Testis (tissue), 5 donors: ENCODE measurements at places on chromosomes 5 and 9. TPM values are rescaled to one million over a fixed set of nuclear protein-coding genes. Genes with fewer than 3 reads are reported as not detected.
A peak's percentile ranks its signal among the peaks of the same experiment; 100 is the strongest.

DNA sequence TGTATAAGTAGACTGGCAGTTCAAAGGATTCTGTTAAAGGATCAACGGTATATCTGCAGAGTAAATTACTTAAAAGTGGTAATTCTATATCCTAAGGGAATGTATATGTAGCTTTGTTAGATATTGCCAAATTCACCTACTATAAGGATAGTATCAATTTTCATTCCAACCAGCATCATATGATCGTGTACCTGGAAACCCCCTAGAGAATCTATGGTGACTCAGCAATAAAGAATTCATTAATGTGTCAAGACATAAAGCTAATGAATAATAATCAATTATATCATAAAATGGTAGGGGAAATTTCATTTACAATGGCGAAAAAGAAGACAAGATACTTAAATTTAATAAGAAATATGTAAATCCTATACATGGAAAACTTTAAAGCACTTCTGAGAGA is 234.1 kb upstream of the ACTBL2 start:
- H3K27ac ChIP-seq, result no peak overlapping the region
- H3K27me3 ChIP-seq, result no peaks in the 10 kb centered on the region
- no peak overlapping the region for H3K4me3 ChIP-seq
- H3K4me1 ChIP-seq, result no peaks in the 10 kb centered on the region
- no peaks in the 10 kb centered on the region for H3K36me3 ChIP-seq

Gene LCN15
- not detected for total RNA-seq

GRCh38 chr9:134144801-134145200 is 8.9 kb downstream of the WDR5 start:
- H3K4me1 ChIP-seq, result no peaks in the 10 kb centered on the region
- no peaks in the 10 kb centered on the region for H3K27me3 ChIP-seq
- no peaks in the 10 kb centered on the region for H3K36me3 ChIP-seq
- no peak overlapping the region for H3K27ac ChIP-seq
- no peak overlapping the region for H3K4me3 ChIP-seq

- no peak overlapping the region for H3K27ac ChIP-seq
- H3K4me3 ChIP-seq, result no peak overlapping the region
- H3K36me3 ChIP-seq, result no peaks in the 10 kb centered on the region
- DNase-seq, result no peak
These were observed 119.7 kb upstream of the NIPBL start for GRCh38 chr5:36756848-36757247.

Gene LCN10
- 8.3 TPM for total RNA-seq

- no peaks in the 10 kb centered on the region for H3K27me3 ChIP-seq
- H3K4me3 ChIP-seq, result no peak overlapping the region
- no peaks in the 10 kb centered on the region for H3K4me1 ChIP-seq
- DNase-seq, result no peak
- H3K36me3 ChIP-seq, result no peaks in the 10 kb centered on the region
- no peak overlapping the region for H3K27ac ChIP-seq
These were observed 50.5 kb upstream of the RFX3 start for GRCh38 chr9:3576328-3576727.

Gene NR6A1
- total RNA-seq, result 92.1 TPM

DNA sequence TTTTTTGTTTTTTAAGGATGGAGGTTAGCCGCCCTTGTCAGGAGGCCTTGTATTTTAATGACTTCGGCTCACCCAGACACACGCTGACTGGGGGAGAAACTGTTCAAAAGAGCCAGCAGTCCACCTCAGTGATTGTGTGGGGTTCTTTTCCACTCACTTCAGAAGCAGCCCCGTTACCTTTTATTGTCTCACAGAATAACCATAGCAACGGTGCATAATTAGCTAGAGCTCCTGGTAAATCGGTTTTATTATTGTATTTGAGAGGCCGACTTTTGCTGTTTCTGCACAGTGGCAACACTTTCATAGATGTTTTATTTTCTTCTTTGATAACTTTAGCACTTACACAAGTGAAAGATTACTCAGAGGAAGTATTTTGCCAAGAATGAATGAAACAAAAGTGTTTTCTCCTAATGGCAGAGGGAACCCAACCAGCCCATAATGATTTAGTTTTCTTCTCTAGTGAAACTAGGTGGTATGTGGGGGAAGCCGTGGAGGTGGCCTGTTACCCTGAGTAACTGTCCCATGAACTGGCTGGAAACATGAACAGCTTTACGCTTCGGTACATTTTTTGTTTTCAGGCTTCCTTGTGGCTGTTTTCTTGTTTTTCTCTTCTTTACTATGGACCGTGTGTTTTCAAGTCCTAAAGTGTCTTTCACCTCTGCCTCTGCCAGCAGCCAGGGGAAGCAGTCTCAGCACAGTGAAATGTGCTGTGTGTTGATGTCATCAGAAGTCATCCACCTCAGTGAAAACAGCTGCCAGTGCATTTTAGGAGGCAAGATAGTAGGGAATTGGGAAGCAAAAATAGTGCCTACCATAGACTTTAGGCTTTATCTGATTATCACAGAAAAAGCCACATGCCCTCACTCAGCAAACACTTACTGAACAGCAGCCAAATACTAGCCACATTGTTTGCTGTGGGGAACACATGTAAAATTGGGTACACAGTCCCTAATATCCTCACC is 414.7 kb downstream of the KDM4C start:
- H3K27ac ChIP-seq, result peak overlapping the region; percentile 8
- no peaks in the 10 kb centered on the region for H3K36me3 ChIP-seq
- H3K27me3 ChIP-seq, result no peaks in the 10 kb centered on the region
- no peak overlapping the region for H3K4me3 ChIP-seq
- DNase-seq, result no peak
- no peaks in the 10 kb centered on the region for H3K4me1 ChIP-seq

GRCh38 chr9:100581661-100582060 is 3.8 kb downstream of the CAVIN4 start:
- H3K4me3 ChIP-seq, result no peak overlapping the region
- no peaks in the 10 kb centered on the region for H3K27me3 ChIP-seq
- H3K36me3 ChIP-seq, result no peaks in the 10 kb centered on the region
- no peak overlapping the region for H3K27ac ChIP-seq

GRCh38 chr9:18776836-18777820 is 255.9 kb downstream of the SAXO1 start:
- H3K27ac ChIP-seq, result no peak overlapping the region
- H3K36me3 ChIP-seq, result no peaks in the 10 kb centered on the region
- H3K4me3 ChIP-seq, result peak overlapping the region; percentile 34

Gene WNK2
- 50.5 TPM for total RNA-seq

GRCh38 chr9:1320607-1321195 is 270.5 kb downstream of the DMRT2 start:
- H3K27me3 ChIP-seq, result no peaks in the 10 kb centered on the region
- H3K4me3 ChIP-seq, result no peak overlapping the region
- H3K4me1 ChIP-seq, result no peaks in the 10 kb centered on the region
- DNase-seq, result no peak
- H3K36me3 ChIP-seq, result no peaks in the 10 kb centered on the region
- no peak overlapping the region for H3K27ac ChIP-seq

Gene ADAMTSL1
- 6.7 TPM for total RNA-seq

Gene HAVCR1
- total RNA-seq, result 1.7 TPM

DNA sequence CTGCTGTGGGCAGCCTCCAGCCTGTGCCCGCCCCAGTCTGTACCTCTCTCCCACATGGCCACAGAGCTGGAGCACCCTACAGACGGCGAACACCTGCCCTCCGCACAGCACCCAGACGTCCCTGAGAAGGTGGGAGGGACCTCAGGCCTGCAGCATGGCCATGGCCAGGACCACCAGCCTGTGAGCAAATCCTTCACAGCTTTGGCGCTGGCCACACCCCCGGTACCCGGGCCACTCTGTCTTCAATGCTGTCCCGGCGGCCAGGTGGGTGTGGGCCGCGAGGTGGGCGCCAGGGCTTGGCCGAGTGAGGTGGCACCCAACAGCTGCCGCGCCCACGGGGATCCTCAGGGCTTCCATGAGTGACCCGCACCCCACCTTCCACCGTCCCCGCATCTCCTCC is 18.7 kb downstream of the NOTCH1 start:
- peaks cover 4% of the 10 kb centered on the region for H3K4me1 ChIP-seq
- no peak overlapping the region for H3K27ac ChIP-seq
- DNase-seq, result no peak
- H3K36me3 ChIP-seq, result no peaks in the 10 kb centered on the region
- no peak overlapping the region for H3K4me3 ChIP-seq

GRCh38 chr5:118440496-118440895 is 547.9 kb downstream of the DTWD2 start:
- H3K36me3 ChIP-seq, result no peaks in the 10 kb centered on the region
- no peak overlapping the region for H3K4me3 ChIP-seq
- no peak overlapping the region for H3K27ac ChIP-seq
- DNase-seq, result no peak

GRCh38 chr9:87343816-87344430 is 153.7 kb upstream of the DAPK1 start:
- H3K36me3 ChIP-seq, result no peaks in the 10 kb centered on the region
- no peak for DNase-seq
- H3K4me3 ChIP-seq, result no peak overlapping the region

Gene F12
- total RNA-seq, result 5.8 TPM

DNA sequence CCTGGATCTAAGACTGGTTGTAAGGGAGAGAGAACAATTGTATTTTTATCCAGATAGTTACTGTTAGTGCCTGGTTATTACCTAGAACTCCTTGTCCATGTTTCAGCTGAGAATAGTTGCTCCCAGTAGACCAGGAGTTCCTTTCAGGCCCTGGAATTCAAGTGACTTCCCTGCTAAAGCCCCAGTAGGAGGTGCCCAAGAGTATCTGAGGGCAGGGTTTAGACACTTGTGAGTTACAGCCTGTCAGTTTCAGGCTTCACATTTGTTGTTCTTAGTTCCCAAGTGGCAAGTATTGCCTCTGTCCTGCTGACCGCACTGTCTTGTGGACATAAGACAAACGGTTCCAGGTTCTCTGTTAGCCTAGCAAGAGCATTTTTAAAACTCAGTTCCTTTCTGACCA is 743.9 kb upstream of the SEMA6A start:
- no peak overlapping the region for H3K4me3 ChIP-seq
- no peaks in the 10 kb centered on the region for H3K36me3 ChIP-seq
- H3K27me3 ChIP-seq, result no peaks in the 10 kb centered on the region
- no peaks in the 10 kb centered on the region for H3K4me1 ChIP-seq
- no peak overlapping the region for H3K27ac ChIP-seq
- DNase-seq, result no peak

DNA sequence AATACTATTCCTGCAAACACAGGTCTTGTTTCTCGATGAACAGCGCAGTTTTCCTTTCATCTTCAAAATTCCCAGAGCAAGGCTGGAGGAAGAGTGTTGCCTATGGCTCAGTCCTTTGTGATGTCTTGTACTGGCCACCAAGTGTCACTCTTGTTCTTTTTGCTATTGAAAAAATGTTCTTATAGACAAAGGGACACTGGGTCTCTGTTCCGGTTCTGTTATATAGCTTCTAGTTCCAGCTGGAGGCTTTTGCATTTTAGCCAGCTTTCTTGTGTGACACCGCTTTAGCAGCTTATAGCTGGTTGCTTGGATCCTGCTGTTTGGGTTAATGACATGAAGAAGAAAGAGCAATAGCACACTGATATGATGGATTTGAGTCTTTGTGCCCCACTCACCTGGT is 343.7 kb upstream of the KCNN2 start:
- DNase-seq, result peak; percentile 14
- H3K27ac ChIP-seq, result no peak overlapping the region
- H3K36me3 ChIP-seq, result no peaks in the 10 kb centered on the region
- H3K4me3 ChIP-seq, result no peak overlapping the region
- H3K4me1 ChIP-seq, result no peaks in the 10 kb centered on the region

DNA sequence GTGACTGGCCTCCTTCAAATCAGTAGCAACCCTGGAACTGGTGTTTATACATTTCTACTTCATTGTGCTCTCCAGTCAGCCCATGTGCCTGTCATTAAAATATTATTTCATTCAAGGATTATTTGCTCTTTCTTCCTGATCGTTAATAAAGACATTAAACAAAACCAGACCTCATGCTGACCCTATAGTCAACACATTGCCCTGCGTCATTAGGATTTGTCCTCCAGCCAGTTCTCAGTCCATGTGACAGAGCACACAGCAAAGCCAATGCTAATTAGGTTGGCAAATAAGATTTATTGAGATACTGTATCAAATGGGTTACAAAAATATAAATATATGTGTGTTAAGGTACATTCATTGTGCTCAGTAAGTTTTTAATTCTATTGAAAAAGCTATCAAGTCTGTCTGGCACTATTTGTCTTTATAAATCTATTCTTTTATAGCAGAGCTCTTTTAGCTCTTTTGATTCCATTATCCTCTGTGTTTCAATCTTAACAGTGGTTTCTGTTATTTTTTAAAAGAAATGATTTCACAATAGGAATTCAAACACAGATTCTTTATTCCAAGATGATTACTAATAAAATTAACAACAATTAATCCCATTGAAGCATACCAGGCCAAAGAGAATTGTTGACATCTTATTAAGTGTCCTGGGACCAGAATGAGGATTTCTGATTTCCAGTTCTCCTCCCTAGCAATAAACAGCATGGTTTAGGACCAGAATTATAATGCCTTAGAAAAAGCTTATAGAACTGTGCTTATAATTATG is 209.4 kb upstream of the RGMB start:
- DNase-seq, result no peak
- no peak overlapping the region for H3K4me3 ChIP-seq

Gene BARHL1
- 0.31 TPM for total RNA-seq

Gene PNPLA7
- total RNA-seq, result 17.8 TPM

Gene GPR151
- not detected for total RNA-seq

Gene CCDC187
- total RNA-seq, result 13.8 TPM

DNA sequence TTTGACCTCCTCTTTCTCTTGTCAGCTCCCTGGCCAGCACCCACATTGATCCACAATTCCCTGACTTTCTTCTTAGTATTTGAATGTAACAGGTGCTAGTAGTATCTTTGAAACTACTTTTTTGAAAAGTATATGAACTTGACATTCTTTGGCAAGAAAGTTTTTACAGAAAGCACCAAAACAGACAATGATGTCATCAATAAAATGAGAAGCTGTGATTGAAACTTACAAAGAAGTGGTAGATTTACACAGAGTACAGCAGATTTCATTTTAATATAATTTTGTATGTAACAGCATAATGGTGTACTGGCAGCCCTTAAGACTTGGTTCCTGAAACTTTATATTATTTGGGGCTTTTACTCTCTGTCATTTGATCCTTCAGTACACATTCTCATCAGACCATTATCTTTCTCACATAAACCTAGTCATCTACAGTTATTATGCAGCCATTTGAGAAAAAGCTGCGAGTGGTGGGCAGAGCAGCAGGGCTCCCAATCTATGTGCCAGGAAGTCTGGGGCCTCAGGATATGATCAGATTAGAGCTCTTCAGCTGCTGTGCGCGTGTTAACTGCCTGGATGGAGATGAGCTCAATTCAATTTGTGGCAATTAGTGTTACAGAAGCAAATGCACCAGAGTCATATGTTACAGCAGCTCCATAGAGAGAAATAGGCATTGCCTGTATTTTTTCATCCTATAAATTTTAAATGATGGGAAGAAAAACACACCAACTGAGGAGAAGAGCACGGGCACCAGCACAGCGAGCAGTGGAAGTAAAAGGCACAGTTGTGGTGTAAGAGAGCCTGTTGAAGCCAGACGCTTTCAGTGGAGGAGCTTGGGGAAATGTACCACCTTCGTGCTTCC is 126.1 kb downstream of the STARD4 start:
- no peak overlapping the region for H3K4me3 ChIP-seq
- no peak overlapping the region for H3K27ac ChIP-seq

GRCh38 chr5:65128226-65128625 is 353.5 kb downstream of the ADAMTS6 start:
- no peaks in the 10 kb centered on the region for H3K27me3 ChIP-seq
- no peak overlapping the region for H3K27ac ChIP-seq
- DNase-seq, result no peak
- H3K4me1 ChIP-seq, result no peaks in the 10 kb centered on the region
- no peak overlapping the region for H3K4me3 ChIP-seq

Gene TEK
- total RNA-seq, result 3.9 TPM

GRCh38 chr9:121187636-121188305 is 13.9 kb downstream of the RAB14 start:
- no peaks in the 10 kb centered on the region for H3K27me3 ChIP-seq
- peaks cover 8% of the 10 kb centered on the region for H3K4me1 ChIP-seq
- H3K4me3 ChIP-seq, result no peak overlapping the region

GRCh38 chr9:2494562-2494961 is 127.0 kb upstream of the VLDLR start:
- no peaks in the 10 kb centered on the region for H3K27me3 ChIP-seq
- H3K4me1 ChIP-seq, result no peaks in the 10 kb centered on the region
- no peak overlapping the region for H3K4me3 ChIP-seq
